ENCODE measurements at places on chromosomes 5 and 9.

DNA sequence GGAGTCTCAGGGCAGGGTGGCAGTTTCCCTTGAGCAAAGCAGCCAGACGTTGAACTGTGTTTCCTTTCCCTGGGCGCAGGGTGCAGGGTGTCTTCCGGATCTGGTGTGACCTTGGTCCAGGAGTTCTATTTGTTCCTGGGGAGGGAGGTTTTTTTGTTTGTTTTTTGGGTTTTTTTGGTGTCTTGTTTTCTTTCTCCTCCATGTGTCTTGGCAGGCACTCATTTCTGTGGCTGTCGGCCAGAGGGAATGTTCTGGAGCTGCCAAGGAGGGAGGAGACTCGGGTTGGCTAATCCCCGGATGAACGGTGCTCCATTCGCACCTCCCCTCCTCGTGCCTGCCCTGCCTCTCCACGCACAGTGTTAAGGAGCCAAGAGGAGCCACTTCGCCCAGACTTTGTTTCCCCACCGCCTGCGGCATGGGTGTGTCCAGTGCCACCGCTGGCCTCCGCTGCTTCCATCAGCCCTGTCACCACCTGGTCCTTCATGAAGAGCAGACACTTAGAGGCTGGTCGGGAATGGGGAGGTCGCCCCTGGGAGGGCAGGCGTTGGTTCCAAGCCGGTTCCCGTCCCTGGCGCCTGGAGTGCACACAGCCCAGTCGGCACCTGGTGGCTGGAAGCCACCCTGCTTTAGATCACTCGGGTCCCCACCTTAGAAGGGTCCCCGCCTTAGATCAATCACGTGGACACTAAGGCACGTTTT is 3.5 kb upstream of the PHYHD1 start:
- DNase-seq, result peak; percentile 73

GRCh38 chr5:163841-164240 is 27.5 kb upstream of the LRRC14B start:
- DNase-seq, result no peak

DNA sequence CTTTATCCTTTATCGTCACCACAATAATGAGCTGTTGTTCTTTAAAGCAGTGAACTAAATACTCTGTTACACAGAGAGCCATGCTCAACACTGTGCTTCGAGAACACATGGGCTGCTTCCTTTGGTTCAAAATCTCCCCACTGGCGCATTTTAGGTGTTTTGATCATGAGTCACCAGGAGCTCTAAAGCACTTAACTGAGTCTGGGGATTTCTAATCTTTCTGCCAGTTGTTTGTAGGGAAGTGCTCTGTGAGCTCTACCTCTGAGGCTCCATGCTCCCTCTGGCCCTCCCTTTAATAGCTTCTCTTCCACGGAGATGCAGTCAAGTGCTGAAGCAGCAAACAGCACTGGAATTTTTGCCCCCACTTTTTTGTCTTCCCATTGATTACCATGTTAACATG is 17.0 kb downstream of the ERAP2 start:
- peak; percentile 84 for DNase-seq

DNA sequence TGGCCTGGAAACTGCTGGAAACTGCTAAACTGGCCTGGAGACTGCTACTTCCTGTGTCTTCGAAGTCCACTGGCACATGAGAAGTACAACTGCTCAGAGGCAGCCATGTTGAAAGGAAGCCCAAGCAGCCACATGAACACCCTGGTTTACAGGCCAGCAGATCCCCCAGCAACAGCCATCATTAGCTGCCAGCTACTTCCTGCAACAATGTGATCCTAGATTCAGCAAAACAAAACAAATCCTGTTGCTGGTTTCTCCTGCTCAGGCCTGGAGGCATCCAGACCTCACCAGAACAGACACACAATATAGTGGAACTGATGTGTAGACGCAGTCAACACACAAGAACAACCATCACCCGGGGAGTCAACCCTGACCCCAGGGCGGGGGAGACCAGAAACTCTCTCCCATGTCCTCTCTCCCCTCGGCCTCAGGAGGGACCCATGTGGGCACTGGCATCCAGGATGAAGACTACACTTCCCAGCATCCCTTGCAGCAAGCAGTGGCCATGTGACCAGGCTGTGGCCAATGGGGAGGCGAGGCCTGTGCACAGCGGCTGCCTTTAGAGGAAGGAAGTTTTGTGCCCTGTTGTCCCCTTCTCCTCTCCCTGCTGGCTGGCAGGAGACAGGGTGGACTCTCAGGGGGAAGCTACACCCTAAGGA is 9.2 kb upstream of the LCN15 start:
- DNase-seq, result no peak

DNA sequence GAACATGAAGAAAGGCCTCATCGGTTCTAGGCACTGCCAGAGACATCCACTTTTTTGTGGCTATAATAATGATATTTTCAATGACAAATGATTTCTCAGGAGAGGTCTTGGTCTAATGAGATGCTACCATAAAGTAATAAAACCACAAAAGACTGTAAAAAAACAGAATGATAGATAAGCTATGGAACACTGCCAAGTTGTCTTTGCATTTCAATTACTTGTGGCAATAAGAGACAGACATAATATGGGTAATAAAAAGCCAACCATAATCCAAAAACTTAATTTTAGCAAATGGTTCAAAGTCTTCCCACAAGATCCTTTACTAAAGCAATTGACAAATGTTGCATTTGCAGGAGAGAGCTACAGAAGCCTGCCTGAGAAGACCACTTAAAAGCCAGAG is 292.5 kb downstream of the ATPSCKMT start:
- no peak for DNase-seq

Measured in amniotic epithelial cell (primary cell).